GM06990 (cell line): ENCODE measurements at places on chromosomes 12 and 14.

DNA sequence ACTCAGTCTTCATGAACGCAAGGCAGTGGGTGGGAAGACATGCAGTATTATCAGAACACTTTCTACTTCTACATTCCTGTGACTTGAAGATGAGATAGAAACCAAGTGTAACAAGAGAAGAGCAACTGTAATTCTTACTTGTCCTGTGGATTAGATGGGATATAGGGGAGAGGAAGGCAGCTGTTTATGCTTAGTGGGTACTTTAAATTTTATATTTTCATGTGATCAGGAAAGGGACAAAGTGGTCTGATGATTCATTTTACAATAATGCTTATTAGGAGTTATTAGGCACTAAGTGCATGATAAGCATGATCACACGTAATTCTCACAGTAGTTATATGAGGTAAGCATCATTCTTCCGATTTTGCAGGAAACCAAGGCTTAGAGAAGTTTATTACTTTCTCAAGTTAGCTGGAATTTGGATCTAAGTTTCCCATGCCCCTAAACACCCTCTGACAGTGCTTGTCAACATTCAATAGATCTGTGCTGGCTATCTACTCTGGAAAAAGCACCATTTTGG, 52.7 kb downstream of the PTGER2 start:
- DNase-seq = no peak

GRCh38 chr12:51593539-51593938, 2.5 kb downstream of the SCN8A start:
- no peak for DNase-seq

DNA sequence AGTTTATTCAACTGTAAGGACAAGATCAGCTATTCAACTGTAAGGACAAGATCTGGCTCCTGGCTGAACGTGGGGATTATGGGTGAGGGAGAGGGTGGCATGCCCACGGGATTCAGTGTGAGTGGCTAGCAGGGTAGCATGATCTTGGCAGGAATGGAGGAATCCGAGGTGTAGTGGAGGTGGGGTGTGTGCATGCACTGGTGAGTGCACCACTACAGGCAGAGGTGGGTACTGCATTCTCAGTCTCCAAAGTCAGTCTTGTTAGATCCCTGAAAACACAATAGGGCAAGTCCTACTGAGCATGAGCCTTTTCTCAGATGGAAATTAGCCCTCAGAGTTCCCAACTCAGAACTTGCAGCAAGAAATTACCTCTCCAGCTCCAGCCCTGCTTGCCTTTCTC, 32.2 kb upstream of the DCD start:
- DNase-seq = no peak

DNA sequence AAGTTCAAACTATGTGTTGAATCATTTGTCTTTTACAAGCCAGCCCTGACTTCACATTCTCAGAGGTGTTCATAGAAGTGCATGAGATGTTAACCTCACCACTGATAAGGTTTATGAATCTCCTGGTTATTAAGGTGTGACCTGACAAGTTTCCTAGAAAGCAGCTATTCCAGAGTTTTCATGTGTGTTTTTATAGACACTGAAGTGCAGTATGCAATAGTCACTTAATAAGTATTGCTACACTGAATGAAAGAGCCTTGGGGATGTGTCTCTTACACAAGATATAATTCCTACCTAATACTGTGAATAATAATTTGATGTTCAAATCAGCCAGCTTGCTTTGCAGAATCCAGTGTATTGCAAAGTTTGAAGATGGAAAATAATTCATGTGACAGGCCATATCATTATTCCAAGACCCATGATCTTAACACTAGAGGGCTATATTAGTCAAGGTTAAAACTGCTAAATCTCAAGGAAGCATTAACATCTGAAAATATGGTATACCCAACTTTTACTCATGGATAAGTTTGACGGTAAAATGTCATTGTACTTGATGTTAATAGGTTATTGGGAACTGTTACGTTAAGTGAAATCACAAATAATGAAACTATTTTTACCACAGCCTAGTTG, 13.0 kb downstream of the SLC25A3 start:
- DNase-seq = no peak

DNA sequence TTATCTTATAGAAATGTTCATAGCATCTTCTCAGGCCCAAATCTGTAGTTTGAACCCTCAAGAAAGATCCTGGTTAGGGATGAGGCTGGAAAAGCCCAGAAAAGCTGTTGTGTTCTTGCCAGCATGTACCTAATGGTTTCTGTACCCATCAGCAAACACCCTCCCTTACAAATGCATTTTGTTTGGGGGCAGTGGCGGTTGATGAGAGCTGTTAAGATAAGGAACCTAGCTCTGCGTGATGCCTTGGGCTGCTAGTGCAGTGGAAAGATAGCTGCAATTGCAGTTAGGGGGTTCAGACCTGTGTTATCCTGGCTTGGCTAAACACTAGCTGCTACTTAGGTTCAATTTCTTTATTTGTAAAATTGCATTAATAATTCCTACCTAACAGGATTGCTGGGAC, 3.6 kb downstream of the TPH2 start:
- no peak for DNase-seq

DNA sequence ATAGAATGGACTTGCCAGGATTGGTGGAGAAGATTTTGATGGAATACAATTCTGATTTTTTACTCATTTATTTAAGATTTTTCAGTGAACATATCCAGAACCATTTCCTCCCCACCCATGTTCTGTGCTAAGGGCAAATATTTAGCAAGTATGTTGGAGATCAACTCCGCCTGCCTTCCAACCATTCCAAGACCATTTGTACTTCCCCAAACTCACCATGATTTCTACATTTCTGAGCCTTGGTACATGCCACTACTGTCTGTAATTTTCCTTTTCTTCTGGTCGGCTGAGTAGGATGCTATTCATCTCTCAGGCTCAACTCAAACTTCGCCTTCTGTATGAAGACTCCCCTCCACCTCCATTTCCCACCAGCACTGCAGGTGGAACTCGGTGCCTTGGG, 150.6 kb downstream of the NTF3 start:
- no peak for DNase-seq

GRCh38 chr14:26820138-26820537, 222.3 kb upstream of the NOVA1 start:
- no peak for DNase-seq

DNA sequence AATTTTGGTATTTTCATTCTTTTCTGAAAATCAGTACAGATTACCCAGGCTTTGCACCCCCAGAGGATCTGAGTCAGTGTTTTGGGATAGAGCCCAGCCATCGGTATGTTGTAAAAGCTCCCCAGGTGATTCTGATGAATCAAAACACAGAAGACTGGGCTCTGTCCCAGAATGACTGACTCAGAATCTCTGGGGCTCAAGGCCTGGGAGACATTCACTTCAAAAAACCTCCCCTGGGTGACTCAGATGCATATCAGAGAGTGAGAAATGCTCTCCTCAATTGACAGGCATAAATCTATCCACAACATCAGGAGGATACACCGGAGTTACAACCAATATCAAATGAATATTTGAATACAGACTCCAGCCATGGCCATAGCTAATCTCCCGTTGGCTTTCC, 32.6 kb downstream of the SLC35F4 start:
- no peak for DNase-seq

DNA sequence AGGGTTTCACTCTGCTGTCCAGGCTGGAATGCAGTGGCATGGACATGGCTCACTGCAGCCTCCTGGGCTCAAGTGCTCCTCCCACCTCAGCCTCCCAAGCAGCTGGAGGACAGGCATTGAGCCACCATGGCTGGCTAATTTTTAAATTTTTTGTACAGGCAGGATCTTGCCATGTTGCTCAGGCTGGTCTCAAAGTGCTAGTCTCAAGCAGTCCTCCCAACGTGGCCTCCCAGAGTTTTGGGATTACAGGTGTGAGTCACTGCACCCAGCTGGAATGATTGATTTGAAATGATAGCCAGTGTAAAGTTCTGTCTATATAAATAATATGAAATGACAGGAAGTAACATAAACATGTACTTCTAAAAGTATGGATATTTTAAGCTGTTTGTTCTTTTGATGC, 172.7 kb downstream of the FUT8 start:
- no peak for DNase-seq

DNA sequence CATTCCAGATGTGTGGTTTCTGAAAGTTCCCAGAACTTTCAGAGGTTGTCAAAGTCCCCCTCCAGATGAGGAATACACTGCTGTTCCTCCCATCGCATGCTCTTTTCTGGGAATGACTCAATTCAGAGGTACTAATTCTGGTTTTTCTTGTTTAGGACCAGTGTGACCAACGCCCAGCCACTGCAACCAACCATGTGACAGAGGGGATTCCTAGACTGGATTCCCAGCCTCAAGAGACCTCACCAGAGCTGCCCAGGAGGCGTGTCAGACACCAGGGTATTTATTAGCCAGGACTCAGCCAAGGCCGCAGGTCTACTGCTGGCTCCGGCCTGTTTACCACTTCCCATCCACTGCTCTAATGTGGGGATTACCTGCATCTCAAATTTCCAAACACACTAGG, 24.2 kb downstream of the TRAFD1 start:
- DNase-seq = no peak

GRCh38 chr12:56761812-56762211, 1.3 kb upstream of the HSD17B6 start:
- DNase-seq = no peak

DNA sequence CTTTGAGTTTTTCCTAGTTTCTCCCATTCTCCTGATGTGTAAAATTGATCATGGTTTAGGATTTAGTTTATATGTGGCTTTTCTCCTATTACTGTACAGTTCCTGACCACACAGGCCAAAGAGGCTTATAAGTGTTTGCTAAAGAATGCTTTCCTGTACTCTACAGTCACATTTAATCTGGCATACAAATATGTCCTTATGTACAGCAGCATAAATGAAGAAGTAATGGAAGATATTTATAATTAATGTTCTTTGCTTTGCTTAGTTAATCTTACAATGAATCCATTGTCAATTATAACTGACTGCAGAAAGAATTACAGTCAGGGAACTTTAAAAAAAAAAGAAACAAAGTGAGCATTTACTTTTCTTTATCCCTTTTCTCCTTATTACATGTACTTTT, 293.9 kb downstream of the KCNC2 start:
- no peak for DNase-seq
